ENCODE measurements at places on chromosomes 5 and 9.

DNA sequence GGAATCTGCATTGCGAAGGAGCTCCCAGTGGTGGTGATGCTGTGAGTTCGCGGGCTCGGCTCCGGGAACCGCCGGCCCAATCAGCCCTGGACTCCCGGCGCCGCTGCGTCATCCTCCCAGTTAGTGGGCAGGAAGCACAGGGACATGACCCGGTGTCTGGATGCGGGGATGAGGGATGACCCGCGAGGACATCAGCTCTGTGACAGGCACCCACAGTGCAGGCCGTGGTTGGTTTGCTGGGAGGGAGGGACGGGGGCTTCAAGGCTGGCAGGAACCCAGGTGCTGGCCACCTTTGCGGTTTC is 996 bp downstream of the NXNL2 start:
- no peak for DNase-seq

GRCh38 chr5:64666078-64666477 is 24.2 kb upstream of the SHISAL2B start:
- no peak for DNase-seq

GRCh38 chr5:111927191-111927590 is 170.2 kb upstream of the NREP start:
- no peak for DNase-seq

GRCh38 chr9:72772661-72773060 is 180.2 kb downstream of the ALDH1A1 start:
- no peak for DNase-seq

GRCh38 chr5:154618696-154619095 is 136.5 kb upstream of the LARP1 start:
- no peak for DNase-seq

- no peak for DNase-seq
Measured at GRCh38 chr9:106069241-106069640, 374.9 kb downstream of the TMEM38B start.

GRCh38 chr9:976943-977837 is 735 bp downstream of the DMRT3 start:
- no peak for DNase-seq

DNA sequence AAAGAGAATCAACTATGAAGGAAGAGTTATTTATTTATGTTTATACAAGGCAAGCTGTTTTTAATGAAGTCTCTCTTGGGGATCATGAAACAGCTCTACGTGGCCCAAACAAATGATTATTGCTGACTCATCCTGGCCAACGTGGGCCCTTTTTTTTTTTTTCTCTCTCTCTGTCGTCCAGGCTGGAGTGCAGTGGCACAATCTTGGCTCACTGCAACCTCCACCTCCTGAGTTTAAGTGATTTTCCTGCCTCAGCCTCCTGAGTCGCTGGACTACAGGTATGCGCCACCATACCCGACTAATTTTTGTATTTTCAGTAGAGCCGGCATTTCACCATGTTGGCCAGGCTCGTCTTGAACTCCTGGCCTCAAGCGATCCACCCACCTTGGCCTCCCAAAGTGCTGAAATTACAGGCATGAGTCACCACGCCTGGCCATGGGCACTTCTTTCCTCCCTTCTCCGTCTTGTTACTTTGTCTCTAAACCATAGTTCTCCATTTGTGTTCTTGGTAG is 98.3 kb downstream of the BASP1 start:
- DNase-seq, result no peak

GRCh38 chr5:74517700-74518099 is 122.8 kb downstream of the ENC1 start:
- no peak for DNase-seq

GRCh38 chr5:1292846-1293415 is 1.9 kb downstream of the TERT start:
- DNase-seq, result no peak

DNA sequence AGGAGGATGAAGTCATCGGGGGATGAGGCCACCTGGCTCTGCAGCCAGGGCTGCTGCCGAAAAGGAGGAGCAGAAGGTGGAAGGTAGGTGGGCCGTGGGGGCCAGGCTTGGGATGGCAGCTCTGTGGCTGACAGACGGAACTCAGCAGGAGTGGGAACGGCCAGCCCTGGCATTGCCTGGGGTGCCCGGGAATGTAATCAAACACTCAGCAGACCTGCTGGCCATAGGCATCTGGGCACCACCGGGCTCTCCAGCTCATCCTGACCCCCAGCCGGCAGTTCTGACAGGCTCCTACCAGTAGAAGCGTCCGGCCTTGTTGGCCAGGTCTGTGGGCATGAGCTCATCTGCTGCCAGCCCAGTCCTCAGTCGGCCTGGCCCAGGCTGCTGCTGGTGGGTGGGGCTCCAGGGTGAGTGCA is 4.3 kb upstream of the FAT2 start:
- DNase-seq, result no peak

DNA sequence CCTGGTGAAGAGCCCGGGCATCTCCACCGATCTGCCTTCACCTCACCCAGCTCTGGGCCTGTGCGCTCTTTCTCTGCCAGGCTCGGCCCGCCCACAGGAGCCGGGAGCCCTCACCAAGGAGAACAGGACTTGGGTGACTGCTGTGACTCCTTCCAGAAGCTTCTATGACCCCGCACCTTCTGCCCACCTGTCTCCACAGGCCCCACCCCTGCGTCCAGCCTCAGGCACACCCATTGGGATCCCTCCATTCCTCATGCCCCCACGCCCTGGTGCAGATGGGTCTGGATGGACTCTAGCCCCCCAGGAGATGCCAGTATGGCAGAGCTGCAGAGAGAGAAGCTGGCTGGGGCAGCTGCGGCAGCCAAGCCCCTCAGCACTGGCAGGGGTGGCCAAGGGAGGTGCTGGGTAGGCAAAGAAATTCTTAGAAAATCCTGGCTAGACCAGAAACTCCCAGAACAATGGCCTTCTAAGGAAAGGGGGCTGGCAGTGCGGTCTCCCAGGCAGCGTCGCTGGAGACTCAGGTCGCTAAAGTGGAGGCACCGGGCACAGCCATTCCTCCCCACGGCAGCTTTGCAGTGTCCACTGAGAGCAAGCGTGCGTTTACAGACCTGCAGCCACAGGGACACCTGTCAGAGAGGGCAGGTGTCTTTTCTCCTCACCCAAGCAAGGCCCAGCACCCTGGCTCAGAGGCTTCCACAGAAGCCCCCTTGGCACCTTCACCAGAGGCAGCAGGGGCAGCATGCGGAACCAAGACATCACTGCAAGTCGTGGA is 17.3 kb downstream of the LPCAT1 start:
- DNase-seq, result no peak

GRCh38 chr5:51829230-51829629 is 446.0 kb downstream of the ISL1 start:
- no peak for DNase-seq

- DNase-seq, result no peak
Measured at GRCh38 chr9:71171517-71171916, 50.1 kb upstream of the TRPM3 start.

- no peak for DNase-seq
Measured at GRCh38 chr9:22307013-22307711, 139.5 kb upstream of the DMRTA1 start.

GRCh38 chr5:111227801-111228200 is 3.6 kb downstream of the CAMK4 start:
- DNase-seq, result no peak

- no peak for DNase-seq
Measured at GRCh38 chr5:174328631-174329299, 283.3 kb downstream of the NSG2 start.

GRCh38 chr9:2023532-2023931 is 8.4 kb downstream of the SMARCA2 start:
- DNase-seq, result no peak

GRCh38 chr5:136103118-136103517 is 29.5 kb upstream of the SMAD5 start:
- DNase-seq, result no peak

DNA sequence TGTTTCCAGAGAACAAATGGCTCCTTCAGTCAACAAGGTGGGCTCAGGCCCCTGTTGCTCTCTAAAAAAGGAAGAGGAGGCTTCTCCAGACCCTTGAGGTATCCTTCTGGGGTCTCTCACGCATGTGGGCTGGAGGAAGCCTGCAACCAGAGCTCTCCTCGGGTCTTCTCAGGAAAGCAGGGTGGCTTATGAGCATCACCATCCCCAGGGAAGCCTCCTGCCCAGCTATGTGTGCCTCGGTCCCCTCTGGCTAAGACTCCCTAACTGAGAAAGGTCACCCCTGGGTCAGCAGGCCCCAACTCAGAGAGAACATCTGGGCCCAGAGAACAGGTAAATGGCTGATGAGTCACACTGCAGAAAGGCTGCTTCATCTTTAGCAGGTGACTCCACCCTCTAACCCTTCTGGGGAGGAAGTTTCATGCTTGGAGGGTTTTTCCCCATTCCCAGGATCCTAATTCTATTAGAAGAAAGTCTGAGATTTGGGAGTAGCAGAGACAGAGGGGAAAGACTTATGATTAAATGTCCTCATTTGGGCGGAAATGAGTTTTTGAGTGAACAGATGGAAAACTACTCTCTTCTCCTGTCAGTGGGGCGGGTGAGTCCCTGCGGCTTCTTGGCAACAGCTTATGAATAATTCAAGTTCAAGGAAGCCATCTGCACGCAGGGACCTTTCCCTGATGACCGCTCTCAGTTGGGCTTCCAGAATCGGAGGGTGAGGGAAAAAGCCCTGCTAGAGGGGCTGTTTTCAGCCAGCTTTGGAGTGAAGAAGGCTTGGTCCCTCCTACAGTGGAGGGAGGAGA is 41.9 kb downstream of the TGFBI start:
- no peak for DNase-seq

GRCh38 chr5:149937610-149938009 is 7.0 kb downstream of the PDE6A start:
- DNase-seq, result no peak

DNA sequence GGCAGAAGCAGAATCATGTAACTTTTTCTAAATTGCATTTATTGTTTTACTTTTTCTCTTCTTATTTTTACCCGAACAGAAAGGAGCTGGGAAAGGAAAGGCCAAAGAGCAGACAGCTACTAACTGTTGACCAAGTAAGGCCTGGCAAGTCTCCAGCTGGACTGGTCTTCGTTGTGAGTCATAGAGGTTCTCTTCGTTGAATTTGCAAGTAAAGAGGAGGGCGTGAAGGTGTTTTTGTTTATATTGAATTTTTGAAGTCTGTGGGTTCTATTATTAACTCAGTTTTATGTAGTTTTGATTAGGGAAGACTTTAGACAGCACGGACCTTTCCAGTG is 416.5 kb upstream of the CCNH start:
- DNase-seq, result no peak

DNA sequence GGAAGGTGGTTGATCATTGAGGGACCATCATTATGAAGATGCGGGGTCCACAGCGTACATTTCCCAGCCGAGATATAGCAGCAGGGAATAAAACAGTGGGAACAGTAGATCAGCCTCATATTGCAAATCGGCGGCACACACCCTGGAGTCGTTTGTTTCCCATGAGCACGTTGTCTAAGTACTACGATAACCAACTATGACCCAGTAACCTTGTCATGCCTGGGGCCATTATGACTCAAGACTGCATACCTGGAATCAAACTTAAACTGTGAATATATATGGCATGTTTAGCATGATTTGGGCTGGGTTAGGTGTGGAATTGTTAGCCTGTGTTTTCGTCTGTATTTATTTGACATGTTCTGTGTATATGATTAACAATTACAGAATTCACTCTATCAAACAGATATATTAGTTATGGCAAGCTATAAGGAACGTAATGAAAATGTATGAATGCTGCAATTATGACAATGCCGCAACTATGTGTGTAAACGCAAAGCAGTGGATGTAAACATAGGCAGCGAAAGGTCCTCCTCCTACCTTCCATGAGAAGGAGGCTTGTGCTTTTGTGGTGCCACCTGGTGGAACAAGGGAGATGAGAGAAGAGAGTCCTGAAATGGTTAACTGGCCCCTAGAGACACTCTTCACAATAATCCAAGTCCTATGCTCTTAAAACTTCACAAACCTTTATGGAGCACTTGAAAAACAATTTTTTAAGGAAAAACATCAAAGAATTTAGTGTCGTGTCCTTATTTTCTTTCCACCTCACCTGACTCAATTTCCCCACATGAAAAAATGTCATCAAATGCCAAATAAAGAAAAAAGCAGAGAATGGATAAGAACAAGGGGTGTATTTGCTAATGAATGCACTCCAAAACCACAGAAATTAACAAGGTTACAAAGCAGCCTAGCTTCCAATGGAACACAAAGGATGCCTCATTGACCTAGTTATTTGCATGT is 47.1 kb downstream of the SEMA5A start:
- no peak for DNase-seq

DNA sequence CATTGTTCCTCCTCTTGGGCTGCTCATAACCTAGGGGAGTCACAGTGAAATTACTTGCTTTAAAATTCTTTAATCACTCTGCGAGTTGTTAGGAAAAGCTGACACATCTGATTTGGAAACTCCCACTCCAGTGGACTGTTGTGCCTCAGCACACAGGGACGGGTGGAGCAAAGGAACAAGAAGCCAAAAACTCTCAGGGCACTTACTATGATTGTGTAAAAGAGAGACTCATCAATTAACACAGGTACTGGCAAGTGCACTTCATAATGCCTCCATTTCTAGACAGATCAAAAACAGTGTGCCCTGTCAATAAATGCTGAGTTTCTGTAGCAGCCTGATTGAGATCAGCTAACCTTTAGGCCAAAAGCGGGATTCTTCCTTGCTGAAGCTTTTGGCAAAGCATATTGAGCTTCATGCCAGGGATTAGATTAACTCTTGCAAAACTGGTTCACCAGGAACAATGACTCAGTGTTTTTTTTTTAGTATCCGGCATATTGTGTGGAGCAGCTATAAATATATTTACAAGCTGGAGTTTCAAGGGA is 55.9 kb downstream of the TMC1 start:
- no peak for DNase-seq

GRCh38 chr5:107831612-107832395 is 161.1 kb upstream of the EFNA5 start:
- no peak for DNase-seq

DNA sequence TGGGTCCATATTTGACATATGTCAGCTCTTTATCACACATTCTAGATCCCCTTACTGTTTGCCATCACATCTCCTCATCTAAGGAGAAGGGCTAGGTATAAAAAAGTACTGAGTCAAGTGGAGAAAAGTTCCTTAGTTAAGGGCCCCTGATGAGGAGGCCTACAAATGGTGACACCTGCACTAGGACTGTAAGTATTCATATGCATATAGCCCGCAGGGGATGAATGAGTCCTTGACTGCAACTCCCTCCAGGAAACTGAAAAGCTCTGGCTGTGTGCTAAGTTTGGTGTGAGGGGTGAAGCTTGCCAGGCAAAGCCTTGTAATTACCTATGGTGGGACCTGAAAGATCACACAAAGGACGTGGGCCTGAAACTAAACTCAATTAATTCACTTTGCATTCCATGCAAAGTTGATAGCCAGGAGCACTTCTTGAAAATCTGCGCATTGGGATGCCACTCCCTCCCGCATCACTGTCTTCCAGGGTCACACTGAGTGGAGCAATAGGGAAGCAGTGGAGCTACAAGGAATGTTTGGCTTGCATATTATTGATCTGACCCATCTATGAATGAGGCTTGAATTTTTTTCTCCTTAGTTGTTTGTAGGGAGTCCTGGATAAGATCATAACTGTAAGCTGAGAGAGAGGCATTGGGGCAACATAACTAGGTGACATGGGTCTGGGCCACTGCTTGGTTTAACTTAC is 11.9 kb upstream of the EQTN start:
- DNase-seq, result no peak

- no peak for DNase-seq
Measured at GRCh38 chr5:159545156-159545555, 214.9 kb upstream of the IL12B start.
